Endothelial cell of umbilical vein (primary cell): ENCODE measurements at places on chromosomes 5 and 9. TPM values are rescaled to one million over a fixed set of nuclear protein-coding genes. Genes with fewer than 3 reads are reported as not detected.

- DNase-seq: no peak
These were observed 208.0 kb downstream of the CHSY3 start for GRCh38 chr5:130112246-130112645.

- DNase-seq: no peak
These were observed 23.4 kb upstream of the RFX3 start for GRCh38 chr9:3549225-3549624.

DNA sequence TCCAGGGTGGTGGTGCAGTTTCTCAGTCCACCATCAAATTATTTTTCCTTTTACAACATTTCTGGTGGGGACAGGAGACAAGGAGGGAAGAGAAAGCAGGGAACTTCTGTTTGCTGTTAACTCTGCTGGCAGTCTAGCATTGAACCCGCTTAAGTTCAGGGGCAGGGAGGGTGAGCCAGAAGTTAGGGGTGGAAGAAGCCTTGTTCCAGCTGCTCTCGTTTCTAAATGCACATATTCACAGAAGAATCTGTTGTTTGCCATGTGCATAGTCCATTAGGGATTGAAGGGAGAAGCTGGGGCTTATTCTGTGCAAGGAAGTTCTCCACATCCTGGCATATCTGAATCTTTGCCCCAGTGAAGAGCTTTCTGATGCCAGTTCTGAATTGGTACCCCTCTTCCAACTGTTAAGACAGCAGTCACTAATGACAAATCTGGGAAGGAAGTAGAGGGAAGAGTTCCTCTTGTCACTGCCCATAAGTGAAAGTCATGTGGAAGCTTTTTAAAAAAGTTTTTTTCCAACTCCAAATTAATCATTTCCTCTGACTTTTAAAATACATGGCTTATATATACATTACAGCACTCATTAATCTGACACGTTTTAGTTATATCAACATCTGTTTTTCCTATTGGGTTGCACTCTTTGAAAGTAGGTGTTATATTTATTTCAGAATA lies 32.6 kb upstream of the ACOT12 start:
- peak; percentile 47 for DNase-seq

LPAR1 gene
- total RNA-seq: 0.88 and 2.4 TPM in 2 replicates

GRCh38 chr9:37915911-37916470 lies 12.1 kb upstream of the SLC25A51 start:
- no peak for DNase-seq

DNA sequence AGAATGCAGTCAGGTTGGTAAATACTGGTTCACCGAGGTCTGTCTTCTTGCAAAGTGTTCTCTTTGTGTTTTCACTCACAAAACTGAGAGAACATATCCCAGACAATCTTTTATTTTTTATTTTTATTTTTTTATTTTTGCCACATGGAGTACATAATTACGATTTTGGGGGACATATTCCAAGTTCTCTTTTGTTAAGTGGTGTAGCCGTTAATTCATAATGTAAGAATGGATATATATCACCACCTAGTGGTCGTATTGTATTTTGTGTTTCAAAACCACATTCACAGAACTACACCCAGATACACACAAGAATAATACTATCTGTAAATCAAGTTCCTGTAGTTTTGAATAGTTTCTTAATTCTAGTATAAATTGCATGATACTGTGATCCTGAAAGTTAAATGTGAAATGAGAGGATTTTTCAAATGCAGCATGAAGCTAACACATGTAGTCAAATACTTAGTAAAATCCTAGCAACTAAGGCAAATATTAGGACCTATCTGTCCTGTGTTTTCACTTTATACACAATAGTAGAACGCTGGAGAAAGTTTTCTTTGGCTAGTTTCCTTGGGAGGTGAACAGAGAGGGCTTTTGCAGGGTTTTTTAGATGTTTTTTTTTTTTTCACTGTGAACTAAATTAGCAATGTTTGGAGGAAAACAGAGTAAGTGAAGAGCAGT lies 92.7 kb downstream of the VCAN start:
- peak; percentile 81 for DNase-seq

SLC6A3 gene
- total RNA-seq: not detected in 2 replicates

DNA sequence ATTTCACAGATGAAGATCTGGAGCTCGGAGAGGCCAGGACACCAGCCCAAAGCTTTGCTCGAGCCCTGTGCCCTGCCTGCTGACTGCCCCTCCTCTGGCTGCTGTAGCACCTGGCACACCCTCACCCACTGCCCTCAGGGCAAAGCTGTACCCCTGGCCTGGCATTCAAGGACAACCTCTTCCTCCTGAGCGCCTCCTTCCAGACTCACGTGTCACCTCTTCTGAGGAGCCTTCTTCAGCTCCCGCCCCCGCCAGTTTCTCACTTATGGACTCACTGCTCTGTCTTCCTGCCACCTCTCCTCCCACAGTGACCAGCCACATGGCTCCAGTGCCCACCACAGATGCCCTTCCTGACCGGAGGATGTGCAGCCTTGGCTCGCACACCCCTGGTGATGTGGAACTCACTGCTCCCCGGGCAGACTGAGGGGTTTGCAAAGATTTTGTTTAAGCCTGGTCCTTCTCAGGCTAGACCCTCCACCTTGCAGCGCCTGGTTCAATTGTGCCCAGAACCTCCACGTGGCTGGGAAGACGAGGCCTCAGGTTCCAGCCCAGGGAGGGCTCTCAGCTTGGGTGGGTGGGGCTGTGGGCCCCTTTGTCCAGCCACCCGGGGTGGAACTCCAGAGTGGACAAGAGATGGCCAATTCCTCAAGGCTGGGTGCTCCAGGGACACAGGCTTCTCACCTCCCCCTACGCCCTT lies 46.6 kb upstream of the PHYKPL start:
- DNase-seq: no peak

- DNase-seq: no peak
These were observed 20.1 kb downstream of the DAPK1 start for GRCh38 chr9:87517732-87518131.

DNA sequence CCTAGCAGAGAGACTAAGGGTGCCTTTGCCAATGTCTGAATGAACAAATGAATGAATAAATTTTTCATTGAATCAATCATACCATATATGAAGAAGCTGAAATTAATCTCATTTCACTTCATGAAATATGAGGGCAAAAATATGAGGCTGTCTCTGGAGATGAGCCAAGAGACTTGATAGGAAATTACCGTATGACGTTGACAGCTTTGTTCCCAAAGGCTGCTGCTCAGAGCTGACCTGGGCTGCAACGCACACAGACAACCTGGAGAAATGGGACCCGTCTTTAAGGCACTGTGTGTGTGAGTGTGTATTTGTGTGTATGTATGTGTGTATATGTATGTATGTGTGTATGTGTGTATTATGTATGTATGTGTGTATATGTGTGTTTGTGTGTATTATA lies 226.1 kb downstream of the IRX2 start:
- no peak for DNase-seq

GRCh38 chr5:172569861-172570558 lies 71.1 kb upstream of the NEURL1B start:
- DNase-seq: no peak

DNA sequence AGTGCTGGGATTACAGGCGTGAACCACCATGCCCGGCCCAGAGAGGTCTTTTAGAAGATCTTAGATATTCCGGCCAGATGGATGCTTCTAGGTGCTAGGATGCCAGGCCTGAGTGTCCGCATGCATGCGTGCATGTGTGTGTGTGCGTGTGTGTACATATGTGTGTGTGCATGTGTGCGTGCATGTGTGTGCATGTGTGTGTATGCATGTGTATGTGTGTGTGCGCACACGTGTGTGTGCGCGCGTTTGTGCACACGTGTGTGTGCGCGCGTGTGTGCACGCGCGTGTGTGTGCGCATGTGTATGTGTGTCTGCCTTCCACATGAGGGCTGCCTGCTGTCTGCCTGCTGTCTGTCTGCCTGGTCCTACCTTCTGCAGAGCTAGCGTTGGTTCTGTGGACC lies 88.0 kb upstream of the FCN2 start:
- DNase-seq: no peak

DNA sequence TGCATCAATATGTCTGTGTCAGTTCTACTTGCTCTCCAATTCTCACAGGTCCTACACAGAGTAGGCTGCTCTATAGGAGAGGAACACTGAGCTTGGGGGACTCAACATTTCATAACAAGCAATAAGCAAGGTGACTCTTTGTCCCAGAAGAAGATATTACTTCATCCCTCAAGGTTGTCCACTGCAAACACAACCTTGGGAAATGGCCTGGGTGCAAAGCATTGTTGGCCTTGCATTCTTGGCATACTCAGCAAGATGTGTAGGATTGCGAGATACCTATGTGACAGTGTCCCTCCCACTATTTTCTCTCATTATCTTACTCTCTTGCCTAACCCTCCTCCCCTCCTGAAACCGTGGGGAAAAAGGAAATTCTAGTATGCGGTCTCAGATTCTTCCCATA lies 169.8 kb upstream of the FREM1 start:
- DNase-seq: no peak

GRCh38 chr9:38194870-38195269 lies 125.8 kb upstream of the SHB start:
- no peak for DNase-seq

DNA sequence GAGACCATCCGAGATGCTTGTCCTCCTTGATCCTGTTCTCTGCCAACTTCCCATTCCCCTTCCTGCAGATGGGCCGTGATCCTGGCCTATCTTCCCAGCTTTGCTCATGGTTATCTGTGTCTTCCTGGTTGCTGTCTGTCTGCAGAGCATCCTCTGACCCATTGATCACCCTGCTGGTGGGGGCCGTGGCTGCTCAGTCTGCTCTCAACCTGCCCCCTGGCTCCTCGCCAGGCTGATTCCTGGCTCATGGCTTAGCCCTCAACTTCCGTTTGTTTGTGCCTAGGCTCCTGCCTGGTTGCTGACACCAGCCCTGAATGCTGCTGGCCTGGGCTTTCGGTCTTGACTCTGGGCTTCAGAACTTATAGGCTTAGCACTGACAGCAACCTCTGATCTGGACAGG lies 67.1 kb upstream of the SMIM15 start:
- peak; percentile 20 for DNase-seq

- DNase-seq: no peak
These were observed 124.3 kb downstream of the TLR4 start for GRCh38 chr9:117828466-117828865.

GRCh38 chr5:104628911-104629310 lies 1066.3 kb upstream of the NUDT12 start:
- DNase-seq: no peak

GRCh38 chr5:96017951-96018350 lies 56.3 kb upstream of the ELL2 start:
- DNase-seq: no peak

- no peak for DNase-seq
These were observed 58.1 kb upstream of the SPTLC1 start for GRCh38 chr9:92173318-92173717.

FKTN gene
- 13.2 and 14.4 TPM in 2 replicates for total RNA-seq

GRCh38 chr9:101399643-101399970 lies 956 bp downstream of the ZNF189 start:
- no peak for DNase-seq

CDO1 gene
- total RNA-seq: 1.3 and 1.7 TPM in 2 replicates

DNA sequence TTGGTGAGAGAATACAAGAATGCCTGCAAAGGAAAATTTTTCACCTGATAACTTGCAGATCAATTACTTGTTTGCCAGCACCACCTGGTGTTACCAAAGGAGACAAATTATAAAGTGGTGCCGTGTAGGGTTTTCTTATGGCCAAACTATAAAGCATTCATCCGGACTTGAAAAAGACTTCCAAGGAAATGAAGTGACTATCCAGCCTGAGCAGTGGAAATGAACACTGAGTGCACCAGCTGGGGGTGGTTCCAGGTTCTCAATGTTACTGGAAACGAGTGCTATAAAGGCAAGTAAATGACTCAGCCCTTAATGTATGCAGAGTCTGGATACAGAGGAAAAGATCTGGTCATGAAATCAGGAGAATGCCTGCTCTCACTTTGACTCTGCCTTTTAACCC lies 113.1 kb downstream of the DNAH5 start:
- no peak for DNase-seq

DNA sequence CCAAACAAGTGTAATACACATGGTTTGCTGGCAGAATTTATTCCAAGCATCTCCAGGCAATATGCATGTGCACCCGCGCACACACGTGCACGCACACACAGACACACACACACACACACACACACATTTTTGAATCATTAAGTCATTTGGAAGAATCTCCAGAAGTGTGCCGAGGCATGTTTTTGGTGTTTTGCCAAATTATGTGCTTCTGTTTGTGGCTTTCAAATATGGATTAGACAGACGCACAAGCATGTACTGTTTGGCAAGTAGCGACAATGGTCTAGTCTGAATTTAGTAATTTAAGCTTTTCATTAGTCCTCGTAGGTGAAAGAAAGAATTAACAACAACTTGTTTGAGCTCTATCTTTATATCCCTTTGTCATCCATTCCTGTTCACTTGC lies 36.7 kb downstream of the NFIB start:
- peak; percentile 74 for DNase-seq

ADRA1B gene
- 0.21 TPM in 1 of 2 replicates, not detected in the other for total RNA-seq

DNA sequence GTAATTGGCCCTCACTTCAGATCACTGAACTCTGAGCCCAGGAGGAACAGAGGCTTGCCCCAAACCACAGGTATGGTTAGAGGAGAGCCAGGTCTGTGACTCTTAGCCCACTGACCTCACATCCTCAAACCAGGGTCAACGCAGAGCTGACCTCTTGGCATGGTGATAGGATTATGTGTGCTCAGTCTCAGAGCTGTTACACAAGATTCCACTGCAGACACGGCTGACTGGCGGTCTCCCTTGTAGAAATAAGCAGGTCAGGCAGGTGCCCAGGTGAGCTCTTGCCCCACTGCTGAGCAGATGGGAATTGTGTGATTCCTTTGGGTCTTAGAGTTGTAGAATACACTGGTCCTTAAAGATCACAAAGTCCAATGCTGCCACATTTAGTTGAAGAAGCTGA lies 66.0 kb upstream of the PITX1 start:
- DNase-seq: no peak

DNA sequence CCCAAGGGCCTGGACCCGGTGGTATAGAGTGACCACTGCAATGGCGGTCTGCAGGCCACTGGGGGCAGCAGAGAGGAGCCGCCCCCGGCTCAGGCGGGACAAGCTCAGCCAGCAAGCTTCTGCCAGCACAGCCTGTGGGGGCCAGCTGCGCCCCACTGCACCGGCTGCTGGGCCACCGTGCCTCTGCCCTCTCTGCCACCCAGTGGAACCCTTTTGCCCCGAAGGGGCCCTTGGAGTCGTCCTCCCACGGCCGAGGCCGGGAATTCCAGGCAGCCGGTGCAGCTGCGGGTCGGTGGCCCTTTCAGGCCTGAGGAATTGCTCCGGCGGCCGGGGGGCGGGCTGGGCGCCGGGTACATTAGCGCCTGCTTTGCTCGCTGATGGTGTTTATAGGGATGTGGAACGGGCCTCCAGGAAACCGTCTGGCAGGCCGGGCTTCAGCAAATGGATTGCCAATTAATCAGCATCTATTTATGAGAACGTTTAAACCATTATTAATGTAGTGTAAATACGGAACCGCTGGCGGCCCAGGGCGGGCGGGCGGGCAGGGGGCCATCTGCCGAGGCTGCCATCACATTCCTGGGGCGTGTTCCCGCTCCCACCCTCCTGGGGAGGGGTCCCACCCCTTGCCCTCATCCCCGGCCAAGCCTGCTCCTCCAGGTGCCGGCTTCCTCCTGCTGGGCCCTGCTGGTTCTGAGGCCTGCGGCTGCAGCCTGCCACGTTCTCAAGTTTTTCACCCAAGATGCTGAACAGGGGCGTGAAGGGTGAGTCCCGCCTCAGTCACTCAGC lies 127.4 kb downstream of the BARX1 start:
- peak; percentile 73 for DNase-seq

ROR2 gene
- total RNA-seq: not detected in 2 replicates

COL23A1 gene
- not detected in 2 replicates for total RNA-seq
